ENCODE measurements at places on chromosomes 16 and 17. TPM values are rescaled to one million over a fixed set of nuclear protein-coding genes. Genes with fewer than 3 reads are reported as not detected.
A peak's percentile ranks its signal among the peaks of the same experiment; 100 is the strongest.

DNA sequence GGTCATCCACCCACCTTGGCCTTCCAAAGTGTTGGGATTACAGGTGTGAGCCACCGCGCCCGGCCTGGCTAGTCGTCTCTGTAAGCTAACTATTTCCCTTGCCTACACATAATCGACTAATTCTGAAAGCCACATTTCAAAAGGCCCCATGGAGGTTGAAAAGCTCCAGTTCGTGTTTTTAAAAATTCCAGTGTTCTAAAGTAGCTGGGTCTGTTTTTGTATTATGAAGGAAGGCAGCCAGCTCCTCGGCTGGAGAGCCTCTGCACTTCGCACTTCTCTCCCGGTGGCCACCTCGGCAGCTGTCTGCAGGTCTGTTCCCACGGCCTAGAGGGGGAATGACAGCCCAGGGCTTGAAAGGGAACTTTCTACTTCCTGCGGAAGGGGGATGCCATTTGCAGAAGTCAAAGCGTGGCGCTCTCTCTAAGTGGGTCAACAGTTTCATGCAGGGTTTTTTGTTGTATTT, 16.9 kb downstream of the HASPIN start:
- no peak for DNase-seq
- peaks cover 4% of the 10 kb centered on the region for H3K27me3 ChIP-seq
- no peak overlapping the region for H3K4me3 ChIP-seq
- peaks cover 7% of the 10 kb centered on the region for H3K4me1 ChIP-seq

- no peaks in the 10 kb centered on the region for H3K36me3 ChIP-seq
- H3K27me3 ChIP-seq, result no peaks in the 10 kb centered on the region
- H3K4me1 ChIP-seq, result no peaks in the 10 kb centered on the region
Measured at GRCh38 chr16:64297863-64298600, 823.8 kb downstream of the CDH11 start.

- H3K4me1 ChIP-seq, result peaks cover 13% of the 10 kb centered on the region
- no peak for DNase-seq
- no peak overlapping the region for H3K4me3 ChIP-seq
Measured at GRCh38 chr16:79677799-79678530, 77.4 kb upstream of the MAF start.

The AANAT gene
- total RNA-seq, result not detected

The EME1 gene
- total RNA-seq, result 2.8 TPM

DNA sequence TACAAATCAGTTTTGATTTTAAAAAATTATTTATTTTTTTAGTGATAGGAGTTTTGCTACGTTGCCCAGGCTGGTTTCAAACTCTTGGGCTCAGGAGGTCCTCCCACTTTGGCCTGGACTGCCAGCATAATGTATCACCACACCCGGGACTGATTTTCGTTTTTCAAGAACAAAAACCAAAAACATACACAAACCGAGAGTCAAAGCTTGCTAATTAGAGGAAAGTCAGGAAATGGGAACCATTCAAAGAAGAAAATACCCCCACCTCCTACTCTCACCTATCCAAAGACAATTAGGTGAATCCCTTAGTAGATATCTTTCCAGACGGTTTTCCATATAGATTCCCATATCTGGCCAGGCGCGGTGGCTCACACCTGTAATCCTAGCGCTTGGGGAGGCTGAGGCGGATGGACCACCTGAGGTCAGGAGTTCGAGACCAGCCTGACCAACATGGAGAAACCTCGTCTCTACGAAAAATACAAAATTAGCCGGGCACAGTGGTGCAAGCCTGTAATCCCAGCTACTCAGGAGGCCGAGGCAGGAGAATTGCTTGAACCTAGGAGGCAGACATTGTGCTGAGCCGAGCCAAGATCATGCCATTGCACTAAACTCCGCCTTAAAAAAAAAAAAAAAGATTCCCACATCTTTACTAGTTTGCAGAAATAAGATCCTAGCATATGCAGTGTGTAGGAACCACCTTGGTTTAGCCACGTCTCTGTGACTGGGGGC, 883 bp upstream of the SPN start:
- no peak overlapping the region for H3K4me3 ChIP-seq
- DNase-seq, result no peak

- peaks cover 15% of the 10 kb centered on the region for H3K27me3 ChIP-seq
- no peak overlapping the region for H3K27ac ChIP-seq
- peaks cover 3% of the 10 kb centered on the region for H3K4me1 ChIP-seq
- DNase-seq, result peak; percentile 49
- H3K4me3 ChIP-seq, result no peak overlapping the region
Measured at GRCh38 chr16:31268891-31269290, 9.1 kb downstream of the ITGAM start.

The NLRC3 gene
- total RNA-seq, result not detected

The RDM1 gene
- not detected for total RNA-seq

DNA sequence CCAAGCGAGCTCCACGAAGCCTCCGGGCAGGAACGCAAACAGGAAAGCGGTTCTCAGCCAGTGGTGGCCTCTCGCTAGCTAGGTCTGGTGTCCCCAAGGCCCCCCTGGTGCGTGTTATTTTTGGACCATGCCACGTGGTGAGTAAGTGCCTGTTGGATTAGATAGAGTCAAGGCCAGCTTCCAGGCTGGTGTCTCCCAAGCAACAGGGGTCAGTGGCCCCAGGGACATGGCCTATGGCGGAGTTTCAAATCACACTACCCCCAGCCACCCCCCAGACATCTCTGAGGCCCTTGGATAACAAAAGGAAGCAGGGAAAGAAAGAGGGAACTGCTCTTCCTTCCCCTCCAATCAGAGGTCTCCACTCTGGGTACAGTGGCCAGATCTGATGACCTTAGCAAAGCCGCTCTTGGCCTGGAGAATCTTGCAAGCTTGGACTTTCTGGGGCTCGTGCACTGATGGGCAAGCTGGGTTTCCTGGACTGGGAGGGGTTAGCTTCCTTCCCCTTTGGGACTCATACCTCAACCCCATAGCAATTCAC, 58.2 kb downstream of the MAF start:
- peaks cover 8% of the 10 kb centered on the region for H3K27me3 ChIP-seq
- H3K36me3 ChIP-seq, result peaks cover 2% of the 10 kb centered on the region
- no peak overlapping the region for H3K27ac ChIP-seq
- no peaks in the 10 kb centered on the region for H3K4me1 ChIP-seq
- no peak for DNase-seq

DNA sequence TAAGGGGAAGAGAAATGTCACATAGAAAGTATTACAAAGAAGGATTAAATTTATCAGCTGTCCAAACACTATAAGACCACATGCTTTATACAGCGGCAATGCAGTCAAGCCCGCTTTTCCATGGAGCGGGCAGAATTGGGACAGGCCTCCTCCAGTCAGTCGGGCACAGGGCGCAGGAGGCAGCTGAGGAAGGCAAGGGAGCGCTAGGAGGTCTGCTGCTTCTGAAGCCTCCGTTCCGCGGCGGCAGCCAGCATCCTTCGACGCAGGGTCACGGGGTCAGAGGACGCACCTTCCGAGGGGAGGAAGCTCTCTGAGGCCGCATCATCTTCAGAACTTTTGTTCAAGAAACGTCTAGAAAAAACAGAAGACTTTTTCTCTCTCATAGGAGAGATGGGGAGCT, 62.6 kb downstream of the AMFR start:
- H3K4me1 ChIP-seq, result peaks cover 12% of the 10 kb centered on the region
- no peaks in the 10 kb centered on the region for H3K27me3 ChIP-seq
- no peak overlapping the region for H3K27ac ChIP-seq
- no peak overlapping the region for H3K4me3 ChIP-seq
- H3K36me3 ChIP-seq, result peaks cover 26% of the 10 kb centered on the region

The ABCA6 gene
- 1.7 TPM for total RNA-seq

- H3K4me3 ChIP-seq, result peak within 1 kb of the TSS; percentile 70
- no peak for DNase-seq
Measured at GRCh38 chr17:37744961-37745800, at the start of gene HNF1B. TSS of gene HNF1B (minus strand) at chr17:37745059. CDS start at chr17:37744884, 175 bp downstream.

DNA sequence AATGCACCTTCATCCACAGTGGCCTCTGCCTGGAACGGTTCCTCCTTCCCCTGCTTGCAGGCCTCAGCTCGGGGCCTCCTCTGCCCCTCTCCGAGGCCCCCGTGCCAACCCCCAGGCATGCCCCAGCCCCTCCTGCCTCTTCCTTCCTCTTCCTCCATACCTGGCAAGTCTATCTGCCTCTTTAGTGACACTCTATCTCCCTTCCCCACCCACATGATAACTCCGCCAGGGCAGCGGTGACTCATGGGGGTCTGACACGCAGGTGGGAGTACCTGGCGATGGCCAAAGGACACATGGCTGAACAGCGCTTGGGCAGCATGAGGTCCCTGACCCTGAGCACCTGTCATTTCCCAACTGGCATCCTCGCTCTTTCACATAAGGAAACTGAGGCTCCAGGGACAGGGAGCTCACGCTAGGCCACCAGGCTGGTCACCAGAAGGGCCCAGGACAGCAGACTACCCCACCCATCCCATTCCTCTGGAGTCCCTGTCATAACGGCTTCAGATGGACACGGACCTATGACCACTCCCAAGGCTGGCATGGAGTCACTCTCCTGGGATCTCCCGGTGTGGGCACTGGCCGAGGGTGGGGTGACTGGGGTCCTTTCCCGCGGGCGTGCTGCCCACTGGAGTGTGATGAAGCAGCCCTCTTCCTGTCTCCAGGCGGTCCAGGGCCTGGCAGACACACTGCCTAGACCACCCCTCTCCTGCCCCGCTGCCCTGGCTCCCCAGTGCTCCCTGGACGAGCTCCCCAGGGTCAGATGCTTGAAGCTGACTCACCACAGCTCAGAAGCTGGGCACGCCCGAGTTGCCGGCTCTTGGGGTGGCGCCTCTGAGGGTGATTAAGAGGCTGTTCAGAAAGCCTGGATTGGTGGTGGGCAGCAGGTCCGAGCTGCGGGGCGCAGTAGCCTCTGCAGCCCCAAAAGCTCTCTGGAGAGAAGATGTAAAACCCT, 100.6 kb downstream of the ENGASE start:
- H3K27ac ChIP-seq, result no peak overlapping the region
- H3K36me3 ChIP-seq, result no peaks in the 10 kb centered on the region
- H3K4me1 ChIP-seq, result no peaks in the 10 kb centered on the region
- H3K27me3 ChIP-seq, result peaks cover 29% of the 10 kb centered on the region

DNA sequence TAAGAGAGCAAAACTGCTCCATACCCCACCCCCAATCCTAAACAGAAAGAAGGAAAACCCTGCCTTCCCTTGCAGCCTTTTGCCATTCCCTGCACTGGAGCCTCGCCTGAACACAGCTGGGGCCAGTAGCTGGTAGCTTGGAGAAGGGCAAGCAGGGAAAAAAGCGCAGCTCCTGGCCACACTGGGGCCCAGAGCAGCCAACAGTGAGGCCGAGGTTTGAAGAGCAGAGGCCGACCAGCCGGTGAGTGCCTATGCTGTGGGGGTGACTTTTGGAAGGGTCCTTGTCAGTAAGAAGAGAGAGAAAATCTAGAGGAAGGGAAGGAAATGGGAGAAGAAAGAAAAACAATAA, 3.2 kb upstream of the HOXB9 start:
- peaks cover 81% of the 10 kb centered on the region for H3K27me3 ChIP-seq
- no peak for DNase-seq
- H3K36me3 ChIP-seq, result no peaks in the 10 kb centered on the region
- no peak overlapping the region for H3K4me3 ChIP-seq
- peaks cover 5% of the 10 kb centered on the region for H3K4me1 ChIP-seq

The GAS7 gene
- 18.4 TPM for total RNA-seq
